Thymus (tissue), 14 donors: ENCODE measurements at places on chromosomes 2 and 18.

DNA sequence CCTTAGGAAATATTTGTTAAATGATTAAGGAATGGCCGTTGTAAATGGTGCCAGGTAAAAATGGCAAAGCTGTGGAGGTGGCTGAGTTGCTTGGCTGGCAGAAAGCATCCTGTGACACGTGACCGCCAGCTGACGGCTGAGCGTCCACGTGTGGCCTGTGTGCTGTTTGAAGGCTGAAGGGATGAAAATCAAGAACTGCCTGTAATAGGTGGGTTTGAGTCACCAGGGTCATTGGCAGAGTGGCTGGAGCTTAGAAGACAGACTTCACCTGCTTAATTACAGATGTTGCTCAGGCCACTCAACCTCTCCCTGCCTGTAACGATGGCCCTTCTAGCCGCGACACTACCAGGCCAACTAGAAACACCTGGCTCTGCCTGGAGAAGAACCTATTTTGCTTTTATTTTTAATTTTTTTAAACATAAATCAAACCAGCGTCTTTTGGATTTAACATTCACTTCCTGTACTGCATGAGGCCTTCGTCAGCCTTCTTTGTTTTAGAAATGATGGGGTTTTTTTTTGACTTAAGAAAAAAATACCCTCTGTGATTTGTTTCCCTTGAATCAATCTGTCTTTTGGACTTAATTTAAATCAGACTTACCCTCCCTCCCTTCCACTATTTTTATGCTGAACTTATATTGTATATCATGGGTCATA is 206.5 kb downstream of the PRKCE start:
- DNase-seq: no peak

DNA sequence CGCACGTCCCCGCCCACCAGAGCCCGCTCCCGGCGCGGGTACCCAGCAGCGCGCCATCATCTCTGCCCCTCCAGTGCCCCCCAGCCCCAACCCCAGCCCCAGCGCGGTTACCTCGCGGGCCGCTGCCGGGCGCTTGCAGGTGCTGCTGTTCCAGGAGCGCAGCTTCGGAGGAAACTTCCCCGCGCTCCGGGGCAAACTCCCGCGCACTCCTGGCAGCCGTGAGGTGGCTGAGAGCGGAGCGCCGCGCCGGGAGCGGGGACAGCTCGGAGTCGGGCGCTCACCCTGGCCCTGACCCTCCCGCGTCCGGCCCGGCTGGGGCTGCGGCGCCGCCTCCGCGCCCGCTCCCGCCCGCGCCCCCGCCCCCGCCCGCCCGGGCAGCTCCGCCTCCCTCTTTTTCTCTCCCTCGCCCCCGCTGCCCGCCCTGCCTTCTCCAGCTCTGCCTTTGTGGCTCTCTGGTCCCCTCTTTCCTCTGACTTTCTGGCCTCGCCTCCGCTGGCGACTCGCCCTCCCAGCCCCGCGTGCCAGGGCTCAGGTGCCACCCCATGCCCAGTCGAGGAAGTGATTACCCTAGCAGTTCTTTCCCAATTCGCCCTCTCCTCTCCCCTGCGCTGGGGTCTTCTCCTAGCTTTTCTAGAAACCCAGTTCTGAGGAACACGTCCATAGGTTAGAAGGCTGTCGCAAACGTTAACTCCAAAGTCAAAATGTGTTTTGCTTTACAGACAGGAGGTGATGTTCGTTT is at the start of gene CHST9:
CHST9 (minus strand) TSS at position 284 of the 739 bp plus-strand sequence. CDS start 42,499 bp downstream, outside the sequence.
- DNase-seq: no peak

GRCh38 chr2:154565433-154565832 is 133.1 kb upstream of the KCNJ3 start:
- DNase-seq: no peak

GRCh38 chr2:207688597-207688996 is 22.8 kb upstream of the CCNYL1 start:
- no peak for DNase-seq

DNA sequence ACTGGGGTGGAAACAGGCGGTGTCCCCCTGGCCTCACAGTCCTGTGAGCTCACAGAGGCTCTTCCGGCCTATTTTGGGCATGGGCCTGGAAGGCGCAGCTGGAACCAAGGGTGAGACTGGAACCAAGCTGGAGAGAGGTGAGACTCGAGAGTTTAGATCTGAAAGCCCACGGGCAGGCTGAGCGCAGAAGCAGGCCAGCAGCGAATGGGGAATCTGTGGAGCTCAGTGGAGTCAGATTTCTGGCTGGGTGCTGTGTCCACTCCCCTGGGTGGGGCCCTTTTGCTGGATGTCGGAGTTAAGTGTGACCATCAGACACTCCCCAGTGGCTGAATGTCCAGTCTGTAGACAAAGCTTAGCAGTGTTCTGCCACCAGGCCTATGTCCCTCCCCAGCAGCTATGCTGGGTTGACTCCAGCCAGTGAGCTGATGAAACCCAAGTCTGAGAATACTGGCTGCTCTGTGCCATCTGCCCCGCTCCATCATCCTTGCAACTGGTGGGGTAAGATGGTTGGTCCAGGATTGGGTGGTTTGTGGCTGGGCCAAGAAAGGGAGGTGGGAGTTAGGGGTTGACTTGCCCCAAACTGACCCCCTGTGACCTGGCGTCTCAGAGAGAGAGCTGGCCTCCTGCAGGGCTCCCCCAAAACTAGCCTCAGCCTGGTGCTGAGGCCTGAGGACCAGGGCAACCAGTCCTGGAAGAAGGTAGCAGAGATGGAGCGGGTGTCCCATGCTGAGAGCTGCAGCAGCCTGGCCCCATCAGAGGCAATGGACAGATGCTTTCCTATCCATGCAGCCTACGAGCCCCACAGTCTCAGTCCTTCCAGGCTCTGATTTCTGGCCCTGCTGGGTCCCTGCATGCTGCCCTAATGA is 34.4 kb downstream of the CYP26B1 start:
- DNase-seq: no peak

- no peak for DNase-seq
Observed at GRCh38 chr2:45986509-45986908, 310.7 kb upstream of the EPAS1 start.

- no peak for DNase-seq
Observed at GRCh38 chr2:221600388-221600787, 28.3 kb upstream of the EPHA4 start.

DNA sequence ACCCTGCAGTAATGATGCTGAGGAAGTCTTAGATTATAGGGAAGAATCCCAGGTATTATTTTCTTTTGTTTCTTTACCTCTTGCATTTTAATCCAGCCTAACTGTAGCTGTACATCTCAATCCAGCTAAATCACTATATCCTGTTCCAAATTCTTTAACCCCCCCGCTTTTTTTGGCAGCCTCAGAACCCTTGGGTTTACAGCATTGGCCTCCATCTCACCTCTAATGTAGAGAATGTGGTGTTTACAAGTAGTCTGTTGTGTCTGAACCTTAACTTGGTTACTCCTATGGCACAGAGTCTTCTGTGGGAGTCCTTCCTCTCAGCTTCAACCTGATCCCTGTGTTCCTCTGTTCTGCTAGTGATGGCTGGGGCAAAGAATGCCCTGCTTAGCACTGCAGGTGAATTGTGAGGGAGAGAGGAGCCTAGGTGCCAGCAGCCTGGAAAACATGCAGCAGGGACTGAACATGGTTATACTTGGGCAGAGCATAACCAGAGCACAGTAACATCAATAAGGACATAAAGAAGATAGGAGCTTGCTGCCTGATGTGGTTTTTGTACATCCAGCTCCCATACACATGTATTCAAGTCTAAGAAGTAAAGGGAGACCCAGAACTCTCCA is 130.2 kb downstream of the FAM124B start:
- DNase-seq: no peak

GRCh38 chr18:40035966-40036365 is 1919.1 kb upstream of the PIK3C3 start:
- DNase-seq: no peak
